ENCODE measurements at places on chromosomes 1 and 21.

DNA sequence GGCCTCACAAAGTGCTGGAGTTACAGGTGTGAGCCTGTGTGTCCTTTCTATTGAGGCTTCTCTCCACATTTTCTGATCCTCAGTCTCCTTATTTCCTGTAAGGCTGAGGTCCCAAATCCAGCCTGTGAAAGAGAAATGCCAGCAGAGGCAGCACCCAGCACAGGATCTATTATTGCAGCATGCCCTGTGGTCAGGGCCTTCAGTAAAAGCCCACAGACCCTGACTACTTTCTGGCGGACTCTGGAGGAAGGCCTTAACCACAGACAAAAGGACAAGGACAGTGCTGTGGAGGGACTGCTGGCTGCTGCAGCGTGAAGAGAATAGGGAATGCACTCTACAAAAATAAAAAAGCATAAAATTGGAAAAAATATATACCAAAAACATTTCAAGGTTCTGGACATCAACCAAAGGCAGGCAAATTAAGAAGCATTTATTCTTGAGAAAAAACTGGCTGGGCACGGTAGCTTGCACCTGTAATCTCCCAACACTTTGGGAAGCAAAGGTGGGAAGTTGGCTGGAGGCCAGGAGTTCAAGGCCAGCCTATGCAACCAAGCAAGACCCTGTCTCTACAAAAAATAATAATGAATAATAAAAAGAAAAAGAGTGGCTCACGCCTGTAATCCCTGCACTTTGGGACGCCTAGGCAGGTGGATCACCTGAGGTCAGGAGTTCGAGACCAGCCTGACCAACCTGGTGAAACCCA is 9.4 kb upstream of the PGD start:
- peak; percentile 34 for DNase-seq

DNA sequence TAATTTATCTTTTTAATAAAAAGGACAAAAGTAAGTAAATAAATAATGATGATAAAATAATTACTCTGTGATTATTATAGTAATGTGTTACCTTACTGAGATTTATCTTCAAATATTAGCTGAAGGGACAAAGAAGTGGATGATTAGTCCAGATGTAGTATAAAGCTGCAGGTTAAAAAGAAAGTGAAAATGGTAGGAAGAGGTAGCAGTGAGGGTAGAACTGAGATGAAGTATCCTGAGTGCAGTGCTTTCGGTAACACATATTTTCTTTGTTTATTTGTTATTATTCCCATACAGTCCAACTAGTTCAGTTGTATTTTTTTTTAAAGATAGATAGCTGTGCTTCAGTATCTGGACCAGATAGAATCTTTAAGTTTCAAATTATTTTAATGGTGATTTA is 1203.5 kb downstream of the NCAM2 start:
- DNase-seq, result no peak

DNA sequence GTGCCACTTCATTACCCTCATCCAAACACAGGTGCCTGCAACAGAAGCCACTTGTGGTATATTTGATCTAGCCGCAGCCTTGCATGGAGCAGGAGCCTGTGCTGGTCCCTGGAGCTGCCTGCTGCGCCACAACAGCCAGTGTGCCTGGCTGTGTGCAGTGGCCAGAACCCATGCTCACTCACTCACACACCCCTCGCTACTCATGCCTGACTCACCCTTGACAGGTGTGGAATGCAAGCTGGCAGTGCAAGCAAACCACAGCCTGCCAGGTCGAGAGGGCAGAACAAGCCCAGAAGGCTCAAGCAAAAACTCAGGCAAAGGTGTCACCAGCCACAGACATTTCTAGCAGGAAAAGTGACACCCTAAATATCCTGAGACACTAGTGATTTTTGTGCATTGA is 1510.9 kb downstream of the KCNT2 start:
- DNase-seq, result no peak

DNA sequence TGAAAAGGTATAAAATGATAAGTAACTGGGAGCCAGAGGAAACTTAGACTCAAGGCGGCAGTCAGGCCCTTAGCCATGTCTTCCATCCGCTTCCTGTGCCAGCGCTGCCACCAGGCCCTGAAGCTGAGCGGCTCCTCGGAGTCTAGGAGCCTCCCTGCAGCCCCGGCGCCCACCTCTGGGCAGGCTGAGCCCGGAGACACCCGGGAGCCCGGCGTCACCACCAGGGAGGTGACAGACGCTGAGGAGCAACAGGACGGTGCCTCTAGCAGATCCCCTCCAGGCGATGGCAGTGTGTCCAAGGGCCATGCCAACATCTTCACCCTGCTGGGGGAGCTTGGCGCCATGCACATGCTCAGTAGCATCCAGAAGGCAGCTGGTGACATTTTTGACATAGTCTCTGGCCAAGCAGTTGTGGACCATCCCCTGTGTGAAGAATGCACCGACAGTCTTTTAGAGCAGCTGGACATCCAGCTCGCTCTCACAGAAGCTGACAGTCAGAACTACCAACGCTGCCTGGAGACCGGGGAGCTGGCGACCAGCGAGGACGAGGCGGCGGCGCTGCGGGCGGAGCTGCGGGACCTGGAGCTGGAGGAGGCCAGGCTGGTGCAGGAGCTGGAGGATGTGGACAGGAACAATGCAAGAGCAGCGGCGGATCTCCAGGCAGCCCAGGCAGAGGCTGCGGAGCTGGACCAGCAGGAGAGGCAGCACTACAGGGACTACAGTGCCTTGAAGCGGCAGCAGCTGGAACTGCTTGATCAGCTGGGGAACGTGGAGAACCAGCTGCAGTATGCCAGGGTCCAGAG is at the start of gene BECN2:
Gene BECN2 (plus strand): TSS at position 76 of the 803 bp plus-strand sequence. CDS start 0 bp downstream, at position 76.
- DNase-seq, result no peak

- DNase-seq, result no peak
Observed at GRCh38 chr1:103194060-103194459, 85.7 kb upstream of the COL11A1 start.

DNA sequence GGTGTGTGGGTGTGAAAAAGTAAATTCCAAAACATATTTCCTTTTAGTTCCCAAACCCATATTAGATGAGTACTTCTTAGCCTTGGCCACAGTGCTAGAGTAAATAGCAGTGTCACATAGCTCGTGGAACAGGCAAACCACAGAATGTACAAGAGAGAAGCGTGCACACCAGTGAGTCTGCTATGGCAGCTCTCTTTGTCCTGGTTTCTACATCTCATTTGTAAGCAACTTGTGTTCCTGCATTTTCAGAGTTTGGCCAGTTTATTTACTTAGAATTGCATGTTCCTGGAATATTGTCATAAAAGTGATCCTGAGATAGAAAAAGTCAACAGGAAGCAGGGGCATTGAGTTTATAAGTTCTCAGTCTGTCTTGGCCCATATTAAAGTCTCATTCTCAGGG is 142.1 kb downstream of the DHRS3 start:
- no peak for DNase-seq

DNA sequence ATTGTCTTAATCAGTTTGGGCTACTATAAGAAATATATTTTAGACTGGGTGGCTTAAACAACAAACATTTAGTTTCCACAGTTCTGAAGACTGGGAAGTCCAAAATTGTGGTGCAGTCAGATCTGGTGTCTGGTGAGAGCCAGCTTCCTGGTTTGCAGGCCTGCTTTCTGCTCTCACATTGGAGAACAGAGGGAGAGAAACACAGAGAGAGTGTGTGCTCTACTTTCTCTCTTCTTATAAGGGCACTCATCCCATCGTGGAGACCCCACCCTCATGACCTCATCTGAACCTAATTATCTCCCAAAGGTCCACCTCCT is 4.1 kb downstream of the LEPR start:
- DNase-seq, result peak; percentile 26

- no peak for DNase-seq
Observed at GRCh38 chr1:38403667-38404066, 357.1 kb upstream of the POU3F1 start.

- no peak for DNase-seq
Observed at GRCh38 chr1:1853593-1854257, 37.2 kb downstream of the GNB1 start.

- no peak for DNase-seq
Observed at GRCh38 chr1:64065571-64065970, 137.9 kb upstream of the UBE2U start.

GRCh38 chr1:91585982-91586381 is 85.3 kb downstream of the CDC7 start:
- no peak for DNase-seq

GRCh38 chr1:227469708-227470107 is 93.6 kb upstream of the ZNF678 start:
- DNase-seq, result no peak

GRCh38 chr21:43938751-43939442 is 73.2 kb upstream of the TRAPPC10 start:
- DNase-seq, result peak; percentile 94

GRCh38 chr1:68470388-68470970 is 20.7 kb upstream of the RPE65 start:
- DNase-seq, result peak; percentile 21

- no peak for DNase-seq
Observed at GRCh38 chr21:36949171-36950141, 17.0 kb downstream of the HLCS start.

- no peak for DNase-seq
Observed at GRCh38 chr1:225119307-225119706, 189.8 kb downstream of the DNAH14 start.

DNA sequence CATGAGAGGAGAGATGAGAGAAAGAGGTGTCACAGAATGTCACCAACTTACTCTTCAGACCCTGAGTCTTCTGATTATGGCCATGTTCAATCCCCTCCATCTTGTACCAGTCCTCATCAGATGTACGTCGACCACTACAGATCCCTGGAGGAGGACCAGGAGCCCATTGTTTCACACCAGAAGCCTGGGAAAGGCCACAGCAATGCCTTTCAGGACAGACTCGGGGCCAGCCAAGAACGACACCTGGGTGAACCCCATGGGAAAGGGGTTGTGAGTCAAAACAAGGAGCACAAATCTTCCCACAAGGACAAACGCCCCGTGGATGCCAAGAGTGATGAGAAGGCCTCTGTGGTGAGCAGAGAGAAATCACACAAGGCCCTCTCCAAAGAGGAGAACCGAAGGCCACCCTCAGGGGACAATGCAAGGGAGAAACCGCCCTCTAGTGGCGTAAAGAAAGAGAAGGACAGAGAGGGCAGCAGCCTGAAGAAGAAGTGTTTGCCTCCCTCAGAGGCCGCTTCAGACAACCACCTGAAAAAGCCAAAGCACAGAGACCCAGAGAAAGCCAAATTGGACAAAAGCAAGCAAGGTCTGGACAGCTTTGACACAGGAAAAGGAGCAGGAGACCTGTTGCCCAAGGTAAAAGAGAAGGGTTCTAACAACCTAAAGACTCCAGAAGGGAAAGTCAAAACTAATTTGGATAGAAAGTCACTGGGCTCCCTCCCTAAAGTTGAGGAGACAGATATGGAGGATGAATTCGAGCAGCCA is 8.0 kb downstream of the ELOA start:
- DNase-seq, result peak; percentile 79

DNA sequence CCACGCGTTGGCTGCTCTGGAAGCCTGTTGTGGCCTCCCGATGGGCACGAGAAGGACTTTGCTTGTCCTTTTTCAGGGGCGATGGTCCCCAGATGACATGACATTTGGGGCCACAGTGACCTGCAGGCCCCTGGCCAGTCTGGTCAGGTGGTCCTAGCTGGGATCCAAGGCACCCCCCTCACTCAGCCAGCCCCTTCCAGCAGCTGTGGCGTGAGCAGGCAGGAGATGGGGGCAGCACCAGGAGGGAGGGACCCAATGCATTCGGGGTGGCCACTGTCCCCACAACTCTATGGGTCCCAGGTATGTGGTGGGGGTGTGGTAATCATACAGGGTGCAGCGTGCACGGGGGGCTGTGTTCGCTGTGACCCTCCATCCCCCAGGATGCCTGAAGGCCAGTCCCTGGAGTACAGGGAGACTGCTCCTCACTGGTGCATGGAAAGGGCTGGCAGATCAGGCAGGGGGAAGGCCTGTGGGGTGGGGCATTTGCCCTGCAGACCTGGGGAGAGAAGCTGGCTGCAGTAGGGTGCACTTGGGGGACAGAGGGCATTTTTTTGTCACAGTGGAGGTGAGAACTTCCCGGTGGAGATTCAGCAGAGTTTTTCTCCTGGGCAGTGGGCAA is 31.7 kb downstream of the WNT3A start:
- no peak for DNase-seq

DNA sequence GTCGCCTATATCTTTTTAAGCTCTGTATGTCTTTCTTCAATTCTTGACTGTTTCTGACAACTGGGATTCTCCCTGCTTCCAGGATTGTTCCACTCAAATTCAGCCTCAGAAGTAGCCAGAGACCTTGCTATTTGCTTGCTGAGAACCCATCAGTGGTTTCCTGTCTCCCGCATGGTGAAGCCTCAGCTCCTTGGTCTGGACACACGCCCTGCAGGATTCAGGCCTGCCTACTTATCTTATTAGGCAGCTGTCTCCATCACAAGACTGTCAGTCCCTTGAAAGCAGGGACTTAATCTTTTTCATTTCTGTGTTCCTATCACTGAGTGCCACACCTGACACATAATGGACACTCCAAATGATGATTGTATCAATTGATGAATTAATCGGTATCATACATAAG is 175.3 kb downstream of the PLPP3 start:
- no peak for DNase-seq

- DNase-seq, result no peak
Observed at GRCh38 chr1:4786055-4786454, 131.6 kb downstream of the AJAP1 start.

DNA sequence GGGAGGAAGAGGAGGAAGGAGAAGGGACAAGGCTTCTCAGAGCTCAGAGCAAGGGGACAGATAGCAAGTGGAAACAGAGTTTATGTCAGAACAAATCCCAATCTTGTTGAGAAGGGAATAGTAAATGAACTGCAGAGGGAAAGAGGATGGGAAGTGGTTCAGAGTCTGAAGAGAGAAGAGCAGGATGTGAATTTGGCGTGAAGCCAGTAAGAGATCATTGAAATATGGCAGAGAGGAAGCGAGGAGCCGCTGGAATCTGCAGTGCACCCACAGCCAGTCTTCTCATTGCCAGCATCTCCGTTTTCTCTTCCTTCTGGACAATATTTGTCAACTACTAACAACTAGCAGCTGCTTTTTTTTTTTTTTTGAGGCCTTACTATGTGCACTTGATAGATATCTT is 19.1 kb downstream of the OLFML3 start:
- peak; percentile 80 for DNase-seq

GRCh38 chr1:78377356-78377928 is 113.3 kb upstream of the PTGFR start:
- DNase-seq, result no peak

- DNase-seq, result no peak
Observed at GRCh38 chr21:34743831-34744230, 75.0 kb downstream of the CLIC6 start.

DNA sequence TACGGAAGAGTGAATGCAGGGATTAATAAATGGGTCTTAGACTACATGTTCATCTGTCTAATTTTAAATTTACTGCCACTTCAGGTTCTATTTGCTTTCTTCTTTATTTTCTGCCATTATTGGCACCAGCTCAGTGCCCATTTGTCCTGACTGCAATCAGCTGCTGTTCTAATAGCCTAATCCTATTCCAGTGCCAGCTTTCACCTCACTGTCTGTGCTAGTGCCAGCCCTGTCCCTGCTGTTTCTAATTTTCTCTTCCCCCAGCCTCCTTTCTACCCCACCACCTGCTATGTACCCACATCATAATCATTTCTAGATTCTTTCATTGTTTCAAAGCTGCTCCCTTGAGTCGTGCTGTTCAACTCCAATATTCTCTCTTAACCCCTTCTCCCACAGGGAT is 86.4 kb downstream of the KCNK1 start:
- DNase-seq, result no peak
